ENCODE measurements at places on chromosomes 5 and 9.

DNA sequence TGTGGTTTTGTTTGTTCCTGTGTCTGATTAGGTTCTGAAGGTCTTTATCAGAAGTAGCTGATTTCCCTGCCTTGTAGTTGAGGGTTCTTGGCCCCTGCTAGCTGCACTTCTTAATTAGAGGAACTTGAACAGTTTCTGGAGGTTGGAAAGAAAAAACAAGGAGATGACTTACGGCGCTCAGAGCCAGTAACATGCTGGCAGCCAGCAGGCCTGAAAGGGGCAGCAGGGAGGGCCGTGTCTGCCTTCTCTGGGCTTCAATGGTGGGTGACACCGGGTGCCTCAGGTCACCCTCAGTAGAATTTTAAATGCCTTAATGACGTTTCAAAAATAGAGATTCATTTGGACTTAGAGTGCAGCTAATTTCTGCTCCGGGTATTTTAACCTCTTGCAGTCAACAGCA lies 15.8 kb downstream of the UBE2QL1 start:
- no peak for DNase-seq

DNA sequence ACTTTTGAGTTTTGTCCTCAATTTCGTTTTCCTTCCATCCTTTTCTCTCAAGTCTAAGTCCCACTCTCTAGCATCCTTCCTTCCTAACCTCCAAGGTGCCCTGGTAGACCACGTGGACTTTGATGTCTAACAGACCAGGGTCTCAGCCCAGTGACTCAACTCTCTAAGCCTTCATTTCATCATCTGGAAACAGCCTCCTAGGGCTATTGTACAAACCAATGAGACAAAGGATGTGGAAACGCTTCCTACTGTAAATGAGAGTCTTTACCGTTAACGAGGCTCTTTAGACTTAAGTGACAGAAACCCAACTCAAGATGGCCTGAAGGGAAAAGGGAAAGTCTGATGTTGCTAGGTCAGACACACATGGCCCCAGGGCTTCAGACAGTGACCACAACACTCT lies 49.2 kb upstream of the CPLX2 start:
- DNase-seq: peak; percentile 10

GRCh38 chr5:115309751-115310370 lies 13.4 kb upstream of the CCDC112 start:
- no peak for DNase-seq

DNA sequence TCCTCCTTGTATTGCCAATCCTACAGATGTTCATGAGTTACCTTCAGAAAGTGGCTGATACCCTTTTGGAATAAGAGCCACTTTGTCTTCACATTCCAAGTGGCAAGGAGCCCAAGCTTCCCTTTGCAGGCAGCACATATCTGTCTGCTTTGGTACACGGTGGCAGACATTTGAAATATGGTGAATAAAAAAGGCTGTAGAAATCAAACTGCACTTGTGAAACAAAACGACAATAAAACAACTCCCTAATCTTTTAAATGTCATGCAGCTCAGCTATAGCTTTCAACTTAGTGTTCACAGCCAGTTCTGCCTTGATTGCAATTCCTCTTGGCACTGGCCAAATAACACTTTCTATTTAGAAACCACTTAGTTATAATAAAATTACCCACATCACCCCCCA lies 35.0 kb upstream of the DMAC1 start:
- no peak for DNase-seq

DNA sequence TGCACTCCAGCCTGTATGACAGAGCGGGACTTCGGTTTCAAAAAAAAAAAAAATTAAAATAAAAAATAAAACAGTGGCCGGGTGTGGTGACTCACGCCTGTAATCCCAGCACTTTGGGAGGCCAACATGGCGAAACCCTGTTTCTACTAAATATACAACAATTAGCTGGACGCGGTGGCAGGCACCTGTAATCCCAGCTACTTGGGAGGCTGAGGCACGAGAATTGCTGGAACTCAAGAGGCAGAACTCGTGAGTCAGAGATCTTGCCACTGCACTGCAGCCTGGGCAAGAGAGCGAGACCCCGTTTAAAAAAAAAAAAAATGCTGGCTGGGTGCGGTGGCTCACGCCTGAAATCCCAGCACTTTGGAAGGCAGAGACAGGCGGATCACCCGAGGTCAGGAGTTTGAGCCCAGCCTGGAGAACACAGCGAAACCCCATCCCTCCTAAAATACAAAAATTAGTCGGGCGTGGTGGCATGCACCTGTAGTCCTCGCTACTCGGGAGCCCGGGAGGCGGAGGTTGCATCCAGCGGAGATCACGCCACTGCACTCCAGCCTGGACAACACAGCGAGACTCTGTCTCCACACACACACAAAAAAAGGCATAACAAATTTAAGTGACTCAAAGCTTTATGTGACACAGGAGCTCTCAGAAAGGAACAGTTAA lies 1.5 kb upstream of the NPM1 start:
- DNase-seq: no peak

DNA sequence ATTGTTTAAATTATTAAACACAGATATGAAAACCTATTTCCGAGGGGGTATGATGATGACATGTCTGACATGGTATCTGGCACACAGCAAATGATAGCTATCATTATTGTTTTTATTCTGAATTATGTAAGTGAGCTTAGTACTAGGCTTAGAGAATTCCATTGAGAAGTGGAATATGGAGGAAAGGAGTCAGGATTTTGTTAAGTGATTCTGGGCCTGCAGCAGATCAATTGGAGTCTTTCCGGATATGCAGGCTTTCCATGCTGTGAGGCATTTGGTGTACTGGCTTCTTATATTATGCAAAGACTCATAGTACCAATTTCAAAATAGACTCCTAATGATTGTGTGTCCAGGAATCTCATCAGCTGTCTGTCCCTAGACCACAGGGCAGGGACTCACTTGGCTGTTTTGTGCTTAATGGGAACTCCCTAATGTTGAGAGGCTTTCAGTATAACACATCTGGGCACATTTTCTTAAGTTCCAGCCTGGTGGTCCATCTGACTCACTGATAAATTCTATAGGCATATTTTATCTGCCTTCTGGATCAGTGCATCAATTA lies 180.0 kb upstream of the KLF9 start:
- DNase-seq: no peak

DNA sequence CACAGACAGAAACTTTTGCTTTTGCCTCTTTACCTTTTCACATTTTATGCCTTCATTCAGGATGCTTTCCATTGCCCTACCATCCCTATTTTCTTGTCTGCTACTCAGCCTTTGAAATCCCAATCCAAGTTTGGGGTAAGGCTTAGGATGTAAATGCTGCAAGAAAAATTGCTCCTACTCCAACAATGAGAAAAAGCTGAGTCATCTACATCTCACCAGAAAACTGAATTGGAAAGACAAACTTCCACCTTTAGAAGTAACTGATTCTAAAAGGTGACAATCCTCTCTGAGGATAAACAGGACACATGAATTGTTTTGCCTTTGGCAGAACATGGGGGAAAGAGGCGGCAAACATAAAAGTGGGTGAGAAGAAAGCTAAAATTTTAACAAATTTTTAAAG lies 295.6 kb downstream of the NR2F1-AS1 start:
- no peak for DNase-seq

GRCh38 chr5:36242534-36243485 lies 1.1 kb upstream of the NADK2 start:
- no peak for DNase-seq

- no peak for DNase-seq
Observed at GRCh38 chr5:41935544-41935943, 10.5 kb downstream of the FBXO4 start.

DNA sequence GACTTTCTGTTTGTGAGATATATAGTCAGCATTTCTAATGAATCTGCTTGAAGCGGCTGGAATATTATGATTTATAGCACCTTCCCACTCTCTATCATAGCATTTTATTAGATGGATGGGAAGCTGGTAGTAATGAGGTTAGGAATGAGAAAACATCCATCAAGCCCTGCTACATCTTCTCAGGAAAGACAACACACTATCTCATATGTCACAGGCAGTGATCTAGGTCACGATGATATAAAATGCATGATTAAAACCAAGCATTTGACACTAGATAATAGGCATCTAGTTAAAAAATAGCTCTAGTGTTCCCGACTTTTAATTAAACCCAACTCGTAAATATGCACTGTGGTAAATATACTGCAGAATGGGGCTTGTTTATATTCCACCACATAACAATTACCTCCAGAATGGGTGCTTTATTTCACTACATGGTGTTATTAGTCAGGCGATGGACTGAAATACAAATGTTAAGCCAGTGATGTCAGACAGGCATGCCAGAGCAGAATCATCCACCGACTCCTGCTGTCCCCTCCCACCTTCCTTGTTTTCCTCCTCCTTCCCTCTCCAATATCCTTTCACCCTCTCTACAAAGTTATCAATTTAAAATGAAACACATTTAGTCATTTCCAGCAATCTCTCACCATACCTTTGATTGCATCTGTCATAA lies 286.8 kb downstream of the SPATA31D1 start:
- no peak for DNase-seq

- DNase-seq: no peak
Observed at GRCh38 chr5:126720369-126720768, 56.6 kb upstream of the LMNB1 start.

DNA sequence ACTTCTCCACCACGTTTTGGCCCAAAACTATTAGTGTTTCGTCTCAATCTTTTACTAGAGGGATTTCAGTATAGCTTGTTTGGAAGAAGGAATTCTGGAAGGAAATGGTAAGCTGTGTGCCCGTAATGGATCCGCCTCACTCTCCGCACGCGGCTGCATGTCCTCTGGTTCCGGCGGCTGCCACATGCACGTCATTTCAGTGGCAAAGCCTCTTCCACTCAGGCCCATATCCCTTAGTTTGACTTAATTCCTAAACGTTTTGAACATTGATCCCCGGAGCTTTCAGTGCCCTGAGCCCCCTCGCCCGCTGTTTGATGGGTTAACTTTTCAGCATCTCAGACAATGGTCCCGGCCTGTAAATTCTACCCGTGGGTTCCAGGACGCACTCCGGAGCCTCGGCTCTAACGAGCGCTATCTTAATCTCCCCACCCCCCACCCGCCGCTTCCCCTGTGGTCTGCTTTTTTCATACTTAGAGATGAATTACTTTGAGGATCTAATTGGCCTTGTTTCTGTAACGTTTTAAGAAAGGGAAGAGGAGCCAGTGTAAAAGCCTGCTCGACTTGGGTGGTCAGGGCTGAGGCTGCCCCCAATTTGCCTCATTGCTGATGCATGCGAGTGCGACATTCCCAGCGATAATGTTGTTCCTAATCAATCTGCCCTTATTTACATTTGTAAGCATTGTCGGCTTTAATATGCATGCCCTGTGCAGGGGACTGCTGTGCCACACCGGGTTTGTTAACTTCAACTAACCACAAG lies 4.6 kb downstream of the PTCH1 start:
- no peak for DNase-seq

GRCh38 chr5:9505225-9505624 lies 40.6 kb downstream of the SEMA5A start:
- DNase-seq: no peak

DNA sequence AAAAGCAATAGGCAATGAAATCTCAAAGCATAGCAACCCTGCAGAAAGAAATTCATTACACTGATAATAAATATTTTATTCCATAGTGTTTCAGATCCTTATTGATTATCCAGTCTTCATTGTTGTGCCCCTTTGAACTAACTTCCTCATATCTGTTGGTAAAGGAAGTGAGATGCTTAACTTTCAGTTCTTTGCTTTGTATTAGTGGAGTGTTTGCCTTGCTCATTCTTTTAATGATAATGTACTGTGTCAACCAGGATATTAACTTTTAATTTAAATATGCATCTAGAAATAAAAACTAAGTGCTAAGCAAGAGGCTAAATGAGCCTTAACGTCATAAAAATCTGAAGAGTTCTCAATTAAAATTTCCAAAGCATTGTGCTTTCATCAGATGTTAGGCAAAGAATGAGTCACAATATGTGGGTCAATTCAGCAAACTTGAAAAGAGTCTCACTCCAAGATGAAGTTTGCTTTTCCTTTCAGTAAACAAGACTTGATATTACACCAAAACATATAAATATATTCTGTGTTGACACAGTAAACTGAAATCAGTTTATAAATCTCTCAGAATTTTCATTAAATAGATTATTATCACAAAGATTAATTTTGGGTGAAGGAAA lies 105.9 kb downstream of the GIN1 start:
- DNase-seq: no peak

GRCh38 chr5:155459889-155460500 lies 446.4 kb downstream of the KIF4B start:
- DNase-seq: no peak

DNA sequence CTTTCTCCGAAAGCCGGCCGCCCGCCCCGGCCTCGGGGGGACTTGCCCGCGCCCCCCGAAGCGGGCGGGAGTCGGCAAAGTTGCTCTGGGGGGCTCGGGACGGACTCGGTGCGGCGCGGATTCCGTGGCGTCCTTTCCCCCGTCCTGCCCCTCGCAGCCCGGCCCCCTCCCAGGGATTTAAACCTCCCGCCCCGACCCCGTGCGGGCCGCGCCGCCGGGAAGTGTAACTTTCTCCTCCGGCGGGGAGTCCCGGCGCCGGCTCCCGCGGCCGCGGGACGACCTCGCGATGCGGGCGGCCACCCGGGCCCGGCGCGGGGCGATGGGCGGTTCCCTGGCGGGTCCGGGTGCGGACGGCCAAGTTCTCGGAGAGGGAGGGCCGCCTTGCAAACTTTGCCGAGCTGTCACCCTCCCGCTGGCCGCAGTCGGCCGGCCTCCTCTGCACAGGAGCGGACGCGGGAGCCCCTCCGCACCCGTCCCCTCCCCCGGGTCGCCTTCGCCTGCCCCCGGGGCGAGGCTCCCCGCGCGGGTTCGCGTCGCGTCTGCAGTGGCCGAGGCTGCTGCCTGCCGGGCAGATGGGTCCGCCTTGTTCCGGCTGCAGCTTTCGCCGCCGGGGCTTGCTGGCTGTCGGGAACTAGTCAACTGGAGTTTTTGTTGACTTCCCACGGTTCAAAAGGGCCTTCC lies 732 bp downstream of the PBX3 start:
- no peak for DNase-seq

GRCh38 chr5:15571618-15572017 lies 71.6 kb downstream of the FBXL7 start:
- no peak for DNase-seq

DNA sequence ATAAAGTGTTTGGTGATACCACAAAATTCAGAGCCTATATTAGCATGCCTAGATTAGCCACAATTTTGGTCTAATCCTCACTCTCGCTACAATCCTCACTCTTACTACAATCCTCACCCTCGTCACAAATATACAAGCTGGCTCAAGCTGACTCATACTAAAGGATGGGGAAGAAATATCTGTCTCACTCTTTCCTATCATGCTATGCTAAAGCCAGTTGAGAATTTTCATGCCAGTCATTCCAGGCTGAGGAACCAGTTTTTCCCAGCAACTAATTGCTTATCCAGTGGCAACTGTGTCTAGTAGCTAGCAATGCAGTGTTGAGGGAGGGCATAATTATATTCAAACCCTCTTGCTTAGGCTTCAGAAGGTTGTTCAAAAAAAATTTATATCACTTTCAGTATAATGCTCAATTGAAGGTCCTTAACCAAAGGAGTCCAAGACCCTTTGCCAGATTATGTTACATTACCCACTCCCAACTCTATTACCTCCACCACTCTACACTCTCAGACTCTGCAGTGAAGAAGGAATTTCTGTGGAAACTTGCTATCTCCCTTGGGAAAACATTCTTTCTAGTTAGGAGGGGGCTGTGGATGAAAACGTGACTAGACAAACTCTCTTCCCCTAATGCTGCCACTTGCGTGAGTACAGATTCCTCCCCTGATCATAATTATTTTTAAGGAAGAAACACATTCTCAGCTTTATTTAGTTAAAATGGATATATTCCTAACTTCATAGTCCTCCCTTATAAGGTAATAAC lies 810.3 kb upstream of the ACO1 start:
- DNase-seq: no peak

Measured in stimulated activated CD4-positive, alpha-beta T cell treated with anti-CD3 and anti-CD28 coated beads, Interleukin-4, amount 100 ng/mL, for 48 hours (primary cell).